GM12864 (cell line): ENCODE measurements at places on chromosomes 6 and 20.

DNA sequence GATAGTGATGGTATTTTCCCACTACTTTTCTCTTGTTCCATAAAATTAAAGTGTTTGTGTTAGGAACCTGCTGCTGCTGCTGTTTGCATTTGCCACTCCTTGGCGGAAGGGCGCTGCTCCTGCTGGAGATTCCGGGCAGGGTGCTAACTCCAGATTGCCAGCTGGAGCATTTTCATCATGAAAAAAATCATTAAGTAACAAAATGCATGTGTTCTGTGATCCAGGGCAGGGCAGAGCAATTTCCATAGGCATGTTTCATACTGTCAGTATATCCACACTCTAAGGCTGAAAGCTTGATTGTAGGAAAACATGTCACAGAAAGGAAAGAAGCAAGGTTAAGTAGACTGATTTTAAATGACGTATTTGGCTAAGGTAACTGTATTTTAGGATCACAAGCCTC, 24.0 kb downstream of the PBOV1 start:
- no peak for DNase-seq

- no peak for DNase-seq
Measured at GRCh38 chr20:57807401-57808263, 97.8 kb upstream of the PMEPA1 start.

- no peak for DNase-seq
Measured at GRCh38 chr6:97813889-97814567, 531.0 kb upstream of the MMS22L start.

DNA sequence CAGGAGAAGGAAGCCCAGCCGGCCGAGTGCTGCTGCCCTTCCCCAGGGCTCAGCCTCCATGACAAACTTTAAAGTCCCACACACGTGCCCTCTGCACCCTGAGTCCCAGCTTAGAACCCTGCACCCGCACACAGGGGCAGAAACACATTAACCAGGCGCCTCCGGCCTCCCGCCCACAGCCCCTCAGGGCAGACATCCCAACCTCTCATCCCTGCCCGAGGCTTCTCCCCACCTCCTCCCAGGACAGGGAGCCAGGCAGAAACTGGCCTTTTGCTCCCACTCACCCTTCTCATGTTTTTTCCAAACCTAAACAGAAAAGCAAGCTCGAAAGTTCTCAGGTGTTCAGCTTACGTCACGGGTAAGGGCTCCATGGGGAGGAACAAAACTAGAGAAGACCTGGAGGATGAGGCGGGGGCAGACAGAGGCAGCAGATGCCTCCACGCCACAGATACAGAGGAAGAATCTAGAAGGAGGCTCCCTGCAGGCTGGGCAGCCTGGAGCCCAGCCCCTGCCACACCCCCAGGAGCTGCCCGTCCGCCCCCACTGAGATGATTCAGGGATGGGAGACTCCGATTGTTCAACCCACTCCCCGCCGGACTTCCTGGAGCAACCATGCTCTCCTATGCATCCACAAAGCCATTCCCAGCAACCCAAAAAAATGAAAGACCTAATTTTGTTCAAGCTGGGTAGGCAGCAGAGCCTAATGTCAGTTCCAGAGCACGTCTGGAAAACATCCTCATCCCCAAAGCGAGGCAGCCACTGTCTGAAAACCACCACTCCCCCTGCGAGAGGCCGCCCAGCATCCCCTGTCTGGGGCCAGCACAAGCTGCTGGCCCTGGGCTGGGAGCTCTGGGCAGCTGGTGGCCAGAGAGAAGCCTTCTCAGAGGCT, 8.8 kb downstream of the KCNQ2 start:
- no peak for DNase-seq

- DNase-seq = no peak
Measured at GRCh38 chr6:72703093-72703492, 81.2 kb downstream of the KCNQ5 start.

GRCh38 chr20:6956056-6956455, 188.6 kb downstream of the BMP2 start:
- DNase-seq = no peak

GRCh38 chr6:170257376-170257775, 33.5 kb downstream of the DLL1 start:
- no peak for DNase-seq

DNA sequence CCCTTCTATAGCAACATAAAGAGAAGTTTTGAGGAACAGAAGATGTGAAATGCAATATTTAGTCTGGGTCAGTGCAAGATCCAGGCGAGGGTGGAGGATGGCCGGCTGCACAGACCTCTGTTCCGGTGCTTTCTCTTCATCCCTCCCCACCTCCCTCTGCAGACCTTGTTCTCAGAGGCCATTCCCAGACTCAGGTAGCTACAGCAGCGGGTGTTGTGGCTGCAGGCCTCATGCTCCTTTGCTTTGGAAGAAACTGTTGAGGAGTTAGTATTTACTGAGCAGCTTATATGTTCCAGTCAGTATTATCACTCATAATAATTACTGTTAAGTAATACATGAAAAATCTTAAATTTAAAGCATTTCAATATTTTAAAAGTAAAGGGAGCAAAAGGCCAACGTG, 1.7 kb downstream of the BTN3A3 start:
- DNase-seq = no peak

- no peak for DNase-seq
Measured at GRCh38 chr6:38021029-38021428, 201.5 kb downstream of the ZFAND3 start.

DNA sequence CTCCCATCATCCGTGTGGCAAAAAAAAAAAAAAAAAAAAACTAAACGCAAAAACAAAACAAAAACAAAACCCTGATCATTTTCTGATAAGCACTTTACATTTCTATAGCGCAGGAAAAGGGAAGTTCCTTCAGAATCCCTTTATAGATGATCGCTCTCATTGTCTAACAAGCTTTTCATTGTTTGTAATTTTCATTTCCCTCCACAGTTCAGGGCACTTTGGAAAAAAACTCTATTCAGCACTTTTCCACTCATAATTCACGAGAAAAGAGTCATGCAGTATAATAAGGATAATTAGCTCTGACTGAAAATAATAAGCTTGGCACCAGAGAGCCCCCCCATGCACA, 89.4 kb upstream of the ATXN1 start:
- no peak for DNase-seq

- DNase-seq = no peak
Measured at GRCh38 chr20:51444467-51444866, 98.1 kb downstream of the NFATC2 start.

GRCh38 chr6:8535519-8535918, 100.2 kb upstream of the SLC35B3 start:
- DNase-seq = no peak

- DNase-seq = no peak
Measured at GRCh38 chr20:48187851-48188250, 402.6 kb upstream of the SULF2 start.

GRCh38 chr20:54123587-54124180, 50.1 kb downstream of the CYP24A1 start:
- no peak for DNase-seq

DNA sequence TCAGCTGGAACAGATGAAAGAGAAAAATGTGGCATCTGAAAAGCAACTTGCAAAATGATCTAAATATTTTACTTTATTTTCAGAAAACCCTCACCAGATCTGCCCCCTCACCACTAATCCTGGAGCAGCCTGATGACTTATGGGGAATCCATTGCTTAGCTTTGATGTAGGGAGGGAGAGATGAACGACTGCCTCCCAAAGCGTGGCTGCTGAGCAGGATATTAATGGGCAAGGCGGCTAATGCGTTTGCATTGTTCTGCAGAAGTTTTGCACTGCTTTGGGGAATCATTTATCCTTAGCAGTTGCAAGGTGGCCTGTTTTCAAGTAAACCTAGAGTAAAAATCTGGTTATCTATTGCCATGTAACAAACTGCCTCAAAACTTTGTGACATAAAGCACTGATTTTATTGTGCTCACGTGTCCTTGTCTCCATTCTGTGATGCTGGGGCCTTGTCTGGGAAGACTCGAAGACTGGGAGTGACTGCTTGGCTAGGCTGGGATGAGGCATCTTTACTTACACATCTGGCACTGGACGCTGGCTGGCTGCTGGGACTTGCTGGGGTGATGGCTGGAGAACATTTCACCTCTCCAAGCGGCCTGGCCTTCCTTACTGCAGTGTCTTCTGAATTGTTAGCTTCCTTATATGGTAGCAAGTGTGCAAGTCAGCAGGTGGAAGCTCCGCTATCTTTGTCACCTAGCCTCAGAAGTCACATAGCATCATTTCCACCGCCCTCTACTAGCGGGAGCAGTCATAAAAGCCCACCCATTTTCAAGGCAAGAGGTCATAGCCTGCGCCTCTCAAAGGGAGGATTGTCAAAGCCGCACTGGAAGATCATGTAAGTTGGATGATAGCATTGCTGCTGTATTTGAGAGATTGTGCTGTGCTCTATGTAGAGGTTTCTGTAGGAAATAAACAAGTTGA, 313.2 kb downstream of the NRN1 start:
- DNase-seq = no peak

- no peak for DNase-seq
Measured at GRCh38 chr6:12845224-12846004, 128.8 kb downstream of the PHACTR1 start.

GRCh38 chr6:27791182-27791943, 120.8 kb downstream of the OR2B2 start:
- DNase-seq = no peak

- DNase-seq = no peak
Measured at GRCh38 chr6:3533981-3534380, 77.1 kb upstream of the SLC22A23 start.

GRCh38 chr6:84278321-84278998, 51.0 kb upstream of the CEP162 start:
- DNase-seq = no peak

GRCh38 chr6:167560673-167561569, 236.0 kb downstream of the TTLL2 start:
- DNase-seq = no peak

DNA sequence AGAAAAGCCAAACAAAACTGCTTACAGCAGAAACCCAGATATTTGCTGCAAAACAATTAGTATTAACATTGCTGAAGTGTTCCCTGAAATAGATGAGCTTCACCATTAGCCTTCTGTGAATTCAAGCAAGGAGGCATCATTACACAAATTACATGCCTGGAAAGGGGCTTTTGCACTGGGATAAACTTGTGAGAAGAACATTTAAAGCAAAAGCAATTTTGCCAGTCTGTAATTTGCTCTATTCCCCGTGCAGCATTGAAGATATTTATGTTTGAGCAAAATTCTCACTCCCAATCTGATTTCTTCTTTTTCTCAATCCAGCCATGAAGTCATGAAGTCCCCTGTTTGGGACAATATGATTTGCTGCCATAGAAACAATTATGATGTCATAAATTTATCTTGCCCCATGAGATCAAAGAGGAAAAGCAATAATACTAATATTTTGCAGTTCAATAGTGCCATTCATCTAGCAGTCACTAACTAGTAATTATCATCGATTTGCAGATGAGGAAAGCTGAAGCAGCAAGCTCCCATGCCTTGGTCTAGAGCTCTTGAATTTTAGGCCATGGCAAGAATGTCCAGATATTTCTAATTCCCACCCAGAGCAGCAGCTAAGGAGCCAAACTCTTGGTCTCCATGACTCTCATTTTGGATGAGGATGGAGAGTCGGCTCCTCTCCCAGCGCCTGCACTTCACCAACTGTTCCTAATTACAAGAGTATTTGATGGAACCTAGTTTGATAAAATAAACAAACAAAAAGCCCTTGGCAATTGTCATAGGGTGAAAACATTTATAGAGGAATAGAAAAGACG, 49.5 kb upstream of the CCN6 start:
- no peak for DNase-seq

DNA sequence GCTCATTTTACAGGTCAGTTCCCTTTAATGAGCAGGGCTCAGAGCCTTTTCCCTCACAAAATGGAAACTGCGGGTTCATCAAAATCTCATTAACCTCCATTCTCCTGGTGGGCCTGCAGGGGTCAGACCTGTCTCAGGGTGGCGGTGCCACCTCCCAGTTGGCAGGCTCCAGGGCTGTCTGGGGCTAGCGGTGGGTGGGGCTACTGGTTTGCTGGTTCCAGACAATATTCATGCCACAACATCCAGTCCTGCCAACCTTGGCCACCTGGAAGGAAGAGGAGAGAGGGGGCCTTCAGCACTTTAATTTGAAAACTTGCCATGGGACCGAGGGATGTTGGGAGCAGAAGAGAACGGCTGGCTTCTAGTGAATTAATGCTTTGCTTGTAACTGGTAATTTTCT, 41.9 kb upstream of the CTNNBL1 start:
- DNase-seq = no peak

GRCh38 chr20:52441710-52442109, 250.1 kb upstream of the ZFP64 start:
- DNase-seq = no peak

GRCh38 chr6:11853678-11854407, 75.2 kb upstream of the ADTRP start:
- DNase-seq = no peak

DNA sequence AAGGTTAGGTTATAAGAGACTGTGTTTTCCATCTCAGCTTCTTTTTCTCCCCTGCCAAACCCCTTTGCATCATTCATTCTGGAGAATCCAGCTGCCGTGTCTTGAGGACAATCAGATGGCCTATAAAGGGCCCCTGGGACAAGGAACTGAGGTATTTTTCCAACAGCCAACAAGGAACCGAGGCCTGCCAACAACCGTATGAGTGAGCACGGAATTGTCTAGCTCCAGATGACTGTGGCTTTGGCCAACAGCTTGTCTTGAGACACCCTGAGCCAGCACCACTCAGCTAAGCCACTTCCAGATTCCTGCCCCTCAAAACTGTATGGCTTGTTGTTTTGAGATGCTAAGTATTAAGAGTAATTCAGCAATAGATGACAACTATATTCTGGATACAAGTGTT, 433.7 kb upstream of the HSF2 start:
- no peak for DNase-seq

GRCh38 chr20:17766226-17766625, 66.5 kb downstream of the BANF2 start:
- DNase-seq = no peak

GRCh38 chr6:15365273-15365687, 119.4 kb downstream of the JARID2 start:
- no peak for DNase-seq

- no peak for DNase-seq
Measured at GRCh38 chr20:62209850-62210495, 10.1 kb downstream of the HRH3 start.

DNA sequence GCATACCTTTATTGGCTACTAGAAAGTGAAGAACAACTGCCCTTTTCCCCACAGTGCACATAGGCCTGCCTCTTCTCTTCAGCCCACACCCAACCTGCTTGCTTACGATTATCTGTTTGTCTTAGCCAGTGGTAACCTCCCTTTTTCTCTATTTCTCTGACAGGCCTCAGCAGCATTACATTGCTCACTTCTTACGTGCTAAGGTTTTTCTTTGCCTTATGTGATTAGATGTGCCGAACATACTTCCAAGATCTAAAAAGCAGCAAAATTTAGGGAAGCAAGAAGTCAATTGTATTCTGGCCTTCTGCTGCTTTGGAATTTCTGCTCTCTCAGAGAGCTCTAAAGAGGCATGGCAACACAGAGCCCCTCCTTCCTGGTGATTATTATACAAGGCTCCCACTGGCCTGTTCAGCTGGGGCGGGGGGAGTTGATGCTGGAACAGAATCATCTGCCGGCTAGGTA, 7.0 kb downstream of the B4GALT5 start:
- no peak for DNase-seq

GRCh38 chr6:33278810-33279209, 1.9 kb downstream of the B3GALT4 start:
- DNase-seq = no peak
